Astrocyte of the spinal cord (primary cell): ENCODE measurements at places on chromosomes 6 and 20.

DNA sequence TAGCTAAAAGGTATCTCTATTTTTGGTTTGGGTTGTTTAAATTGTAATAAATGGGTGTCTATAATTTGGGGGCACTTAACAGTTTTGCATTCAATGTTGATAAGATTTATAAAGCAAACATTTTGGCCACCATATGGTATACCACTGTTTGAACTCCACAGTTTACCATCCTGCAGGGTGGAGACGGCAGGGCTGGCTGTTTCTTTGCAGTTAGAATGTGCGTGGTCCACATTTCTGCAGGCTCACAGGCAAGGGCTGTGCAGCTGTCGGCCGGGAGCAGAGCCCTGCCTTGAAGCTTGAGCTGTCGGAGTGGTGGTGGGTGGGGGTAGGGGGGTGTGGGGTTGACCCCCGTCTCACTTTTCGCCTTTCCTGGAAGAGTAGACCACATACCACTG is 135.9 kb downstream of the CDH4 start:
- DNase-seq, result no peak

DNA sequence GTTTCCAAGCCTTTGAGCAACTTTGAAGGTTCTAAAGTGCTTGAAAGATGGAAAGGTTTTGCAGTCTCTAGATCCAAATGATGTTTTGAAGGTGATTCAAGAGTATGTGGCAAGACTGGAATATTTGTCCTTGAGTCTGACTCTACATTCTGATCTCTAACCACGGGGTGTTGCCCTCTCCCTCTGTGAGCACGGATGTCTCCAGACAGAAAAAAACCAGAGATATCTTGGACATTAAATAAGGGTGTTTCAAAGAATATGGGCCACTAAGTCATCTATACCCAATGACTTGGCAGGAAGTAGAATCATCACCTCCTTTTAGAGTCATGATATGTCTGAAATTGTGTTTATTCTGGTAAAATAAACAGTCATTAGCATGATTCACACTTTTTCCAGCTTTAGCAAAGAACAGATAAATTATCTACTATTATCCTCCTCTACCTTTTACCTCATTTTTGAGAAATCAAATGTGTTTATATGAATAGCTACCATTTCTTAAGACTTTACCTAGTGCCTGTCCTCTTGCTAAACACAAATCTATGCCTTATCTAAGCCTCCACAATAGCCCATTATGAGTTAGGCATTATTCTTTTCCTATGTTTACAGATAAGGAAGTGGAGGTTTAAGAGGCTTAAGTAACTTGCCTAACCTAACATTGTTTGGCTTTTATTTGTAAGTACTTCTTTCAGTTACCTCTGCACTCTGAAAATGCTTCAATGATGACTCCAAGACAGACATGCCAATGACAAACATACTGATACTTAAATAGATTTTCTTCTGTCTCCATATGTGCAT is 384.4 kb downstream of the BMP2 start:
- DNase-seq, result peak; percentile 12

DNA sequence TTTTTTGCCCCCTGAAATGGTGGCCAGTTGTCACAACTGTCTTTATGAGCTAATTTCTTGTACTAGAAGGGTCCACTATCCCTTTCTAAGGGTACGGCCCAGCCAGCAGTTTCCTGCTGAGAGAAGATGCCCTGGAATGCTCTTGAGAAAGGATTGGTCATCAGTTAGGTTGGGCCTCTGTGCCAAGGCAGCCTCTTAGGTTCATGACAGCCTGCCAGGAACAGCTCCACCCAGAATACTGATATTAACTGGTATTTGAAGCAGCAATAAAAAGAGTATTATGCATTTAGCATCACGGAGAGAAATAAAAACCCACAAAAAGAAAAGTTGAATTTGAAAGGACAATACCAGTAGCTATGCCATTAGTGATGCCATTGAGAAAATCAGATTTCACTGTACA is 9.0 kb upstream of the HINT3 start:
- no peak for DNase-seq

DNA sequence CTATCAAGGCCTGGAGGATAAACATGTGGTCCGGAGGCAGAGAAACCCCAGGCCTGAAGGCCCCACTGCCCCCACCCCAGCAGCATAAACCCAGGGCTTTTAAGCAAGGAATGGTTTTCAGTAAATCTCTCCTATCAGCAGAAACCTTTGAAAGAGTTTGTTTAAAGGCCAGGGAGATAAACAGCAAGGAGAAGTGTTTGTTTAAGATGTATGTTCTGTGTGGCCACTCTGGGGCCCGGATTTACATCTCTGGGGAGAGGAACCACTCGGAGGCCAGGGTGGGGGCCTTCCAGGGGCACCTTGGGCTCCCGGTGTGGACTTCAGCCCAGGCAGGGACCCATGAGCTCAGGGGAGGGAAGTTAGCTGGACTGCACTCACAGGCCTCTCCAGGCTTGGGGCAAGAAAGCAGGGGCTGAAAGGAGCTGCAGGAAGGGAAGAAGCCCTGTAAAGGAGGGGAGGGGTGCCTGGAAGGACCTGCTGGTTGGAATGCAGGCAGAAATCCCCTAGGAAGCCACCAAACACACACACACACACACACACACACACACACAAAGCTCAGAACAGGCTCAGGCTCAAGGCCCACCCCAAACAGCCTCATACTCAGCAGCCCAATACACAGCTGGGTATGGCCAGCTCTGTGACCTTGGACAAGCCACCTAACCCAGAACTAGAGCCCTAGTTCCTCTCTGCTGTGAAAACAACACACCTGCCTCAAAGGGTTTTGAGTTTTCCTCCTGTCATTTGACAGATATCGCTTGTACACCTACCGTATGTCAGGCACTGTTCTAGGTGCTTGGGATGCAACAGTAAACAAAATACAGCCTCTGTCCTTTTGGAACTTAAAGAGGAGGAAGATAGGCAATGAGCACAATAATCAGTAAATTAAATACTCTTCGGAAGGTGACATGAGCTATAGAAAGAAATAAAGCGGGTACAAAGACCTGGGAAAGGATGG is 26.2 kb upstream of the FOXP4 start:
- no peak for DNase-seq

GRCh38 chr20:19114410-19114809 is 98.0 kb upstream of the SLC24A3 start:
- no peak for DNase-seq

GRCh38 chr20:46458866-46459750 is 52.7 kb upstream of the ELMO2 start:
- no peak for DNase-seq

GRCh38 chr6:136166815-136167214 is 83.3 kb downstream of the MTFR2 start:
- no peak for DNase-seq

DNA sequence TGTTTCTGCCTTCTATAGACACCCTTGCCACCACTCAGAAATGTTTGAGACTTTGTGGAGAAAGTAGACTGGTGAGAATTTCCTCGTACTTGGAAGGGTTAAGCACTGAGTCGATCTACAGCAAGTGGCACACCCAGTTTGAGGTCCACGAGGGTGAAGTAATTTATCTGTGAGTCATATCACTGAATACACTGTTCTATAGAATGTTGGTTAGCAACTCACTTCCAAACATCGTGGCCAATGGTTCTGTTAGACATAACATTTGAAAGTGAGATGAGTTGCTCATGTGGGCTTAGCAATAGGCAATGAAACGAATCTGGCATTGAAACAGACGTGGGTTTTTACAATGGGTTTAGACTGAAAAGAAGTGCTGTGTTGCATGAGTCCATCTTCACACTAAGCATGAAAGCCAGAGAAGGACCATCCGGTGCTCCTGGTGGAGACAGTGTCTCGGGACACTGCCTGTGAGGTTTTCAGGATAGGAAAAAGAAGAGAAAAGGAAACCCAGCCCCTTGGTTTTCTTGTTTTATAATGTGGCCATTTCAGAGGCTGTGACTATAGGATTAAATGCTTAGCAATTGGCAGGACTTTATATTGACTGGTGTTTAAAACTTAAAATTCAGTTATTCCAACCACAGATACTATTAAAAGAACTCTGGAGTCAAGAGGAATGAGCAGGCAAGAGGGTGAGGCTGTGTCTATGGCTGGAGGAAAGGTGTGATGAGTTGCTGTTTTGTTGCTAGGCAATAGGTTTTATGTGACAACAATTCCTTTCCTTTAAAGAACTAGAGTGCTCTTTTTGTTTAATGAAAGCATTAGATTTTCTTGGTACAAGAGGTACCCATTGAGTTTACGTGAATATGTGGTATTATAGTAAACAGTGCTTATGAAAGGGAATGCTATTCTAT is 31.0 kb upstream of the EZR start:
- peak; percentile 93 for DNase-seq

GRCh38 chr6:34362909-34363680 is 29.4 kb downstream of the NUDT3 start:
- no peak for DNase-seq

- DNase-seq, result no peak
Observed at GRCh38 chr6:1426416-1426815, 37.0 kb downstream of the FOXF2 start.

DNA sequence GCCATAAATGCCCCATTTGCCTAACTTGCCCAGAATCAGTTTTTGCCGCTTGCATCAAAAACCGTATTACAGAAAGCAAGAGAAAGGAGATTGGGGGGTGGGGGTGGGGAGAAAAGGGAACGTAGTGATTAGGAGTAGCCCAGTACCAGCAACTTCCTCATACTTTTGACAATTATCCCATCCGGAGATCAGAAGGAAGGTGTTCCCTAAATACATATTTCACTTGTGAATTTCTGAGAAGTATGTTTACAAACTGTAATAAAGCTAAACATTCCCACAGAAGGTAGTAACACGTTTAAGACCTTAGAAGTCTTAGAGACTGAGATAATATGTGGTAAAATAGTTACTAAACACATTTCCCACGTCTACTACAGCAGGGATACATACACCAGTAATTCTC is 14.5 kb downstream of the PREP start:
- DNase-seq, result no peak

DNA sequence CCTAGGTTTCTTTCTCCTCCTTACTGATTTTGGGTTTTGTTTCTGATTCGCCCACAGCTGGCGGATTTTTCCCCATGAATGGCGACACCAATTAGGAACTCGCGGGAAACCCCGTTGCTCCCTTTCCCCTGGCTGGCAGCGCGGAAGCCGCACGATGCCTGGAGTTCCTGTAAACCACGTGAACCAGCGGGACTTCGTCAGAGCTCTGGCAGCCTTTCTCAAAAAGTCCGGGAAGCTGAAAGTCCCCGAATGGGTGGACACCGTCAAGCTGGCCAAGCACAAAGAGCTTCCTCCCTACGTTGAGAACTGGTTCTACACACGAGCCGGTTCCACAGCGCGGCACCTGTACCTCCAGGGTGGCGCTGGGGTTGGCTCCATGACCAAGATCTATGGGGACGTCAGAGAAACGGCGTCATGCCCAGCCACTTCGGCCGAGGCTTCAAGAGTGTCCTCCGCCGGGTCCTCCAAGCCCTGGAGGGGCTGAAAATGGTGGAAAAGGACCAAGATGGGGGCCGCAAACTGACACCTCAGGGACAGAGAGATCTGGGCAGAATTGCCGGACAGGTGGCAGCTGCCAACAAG is 3.2 kb upstream of the SEC23B start:
- DNase-seq, result no peak
